Thoracic aorta (tissue), 2 donors: ENCODE measurements at places on chromosomes 3 and 15. TPM values are rescaled to one million over a fixed set of nuclear protein-coding genes. Genes with fewer than 3 reads are reported as not detected.

Gene OXTR
- total RNA-seq: 2.3 TPM

Gene NR2F2
- total RNA-seq: 49.8 TPM

Gene TEX55
- total RNA-seq: not detected

Gene GABRR3
- not detected for total RNA-seq

Gene SERPINI2
- not detected for total RNA-seq

DNA sequence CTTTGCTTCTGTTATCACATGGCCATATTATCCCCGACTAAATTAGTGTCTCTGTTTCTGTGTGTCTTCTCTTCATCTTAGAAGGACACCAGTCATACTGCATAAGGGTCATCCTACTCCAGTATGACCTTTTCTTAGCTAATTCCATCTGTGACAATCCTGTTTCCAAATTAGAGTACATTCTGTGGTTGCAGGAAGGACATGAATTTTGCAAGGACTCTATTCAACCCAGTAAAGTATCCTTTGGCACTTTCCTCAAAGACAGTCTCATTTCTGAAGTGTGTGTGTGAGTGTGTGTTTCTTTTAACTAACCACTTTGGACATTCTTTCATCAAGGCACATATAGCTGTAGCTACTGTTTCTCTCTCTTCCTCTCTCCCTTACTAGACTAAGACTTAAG lies 15.2 kb upstream of the MME start:
- H3K27ac ChIP-seq: no peak overlapping the region
- H3K4me1 ChIP-seq: no peaks in the 10 kb centered on the region
- no peak for DNase-seq
- H3K4me3 ChIP-seq: no peak overlapping the region

- no peak overlapping the region for H3K27ac ChIP-seq
- DNase-seq: no peak
These were observed 78.0 kb downstream of the CPN2 start for GRCh38 chr3:194272861-194273742.

GRCh38 chr3:34646911-34647460 lies 848.6 kb downstream of the PDCD6IP start:
- H3K27me3 ChIP-seq: no peaks in the 10 kb centered on the region
- no peak overlapping the region for H3K27ac ChIP-seq
- no peaks in the 10 kb centered on the region for H3K4me1 ChIP-seq

DNA sequence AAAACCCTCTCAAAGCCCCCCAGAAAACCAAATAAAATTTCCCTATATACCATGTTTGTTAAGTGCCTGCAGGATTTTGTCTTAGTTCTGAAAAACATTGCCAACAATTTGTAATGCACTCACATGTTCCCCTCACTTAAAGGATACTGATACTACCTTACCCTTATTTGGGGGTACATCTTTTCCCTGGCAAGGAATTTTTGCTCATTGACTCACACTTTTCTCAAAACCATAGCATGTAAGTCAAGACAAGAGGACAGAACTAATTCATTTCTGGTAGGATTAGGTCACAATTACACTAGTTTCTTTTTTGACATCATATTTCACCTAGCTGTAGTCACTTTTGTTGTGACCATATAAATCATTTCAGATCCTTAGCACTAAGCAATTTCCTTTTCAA lies 222.2 kb downstream of the THRB start:
- no peaks in the 10 kb centered on the region for H3K36me3 ChIP-seq
- H3K4me3 ChIP-seq: no peak overlapping the region
- H3K27me3 ChIP-seq: no peaks in the 10 kb centered on the region
- H3K27ac ChIP-seq: peak overlapping the region; percentile 41
- DNase-seq: no peak

GRCh38 chr3:33273628-33274027 lies 3.6 kb upstream of the FBXL2 start:
- H3K27me3 ChIP-seq: no peaks in the 10 kb centered on the region
- no peak for DNase-seq
- no peak overlapping the region for H3K27ac ChIP-seq
- no peaks in the 10 kb centered on the region for H3K4me1 ChIP-seq
- H3K36me3 ChIP-seq: no peaks in the 10 kb centered on the region

DNA sequence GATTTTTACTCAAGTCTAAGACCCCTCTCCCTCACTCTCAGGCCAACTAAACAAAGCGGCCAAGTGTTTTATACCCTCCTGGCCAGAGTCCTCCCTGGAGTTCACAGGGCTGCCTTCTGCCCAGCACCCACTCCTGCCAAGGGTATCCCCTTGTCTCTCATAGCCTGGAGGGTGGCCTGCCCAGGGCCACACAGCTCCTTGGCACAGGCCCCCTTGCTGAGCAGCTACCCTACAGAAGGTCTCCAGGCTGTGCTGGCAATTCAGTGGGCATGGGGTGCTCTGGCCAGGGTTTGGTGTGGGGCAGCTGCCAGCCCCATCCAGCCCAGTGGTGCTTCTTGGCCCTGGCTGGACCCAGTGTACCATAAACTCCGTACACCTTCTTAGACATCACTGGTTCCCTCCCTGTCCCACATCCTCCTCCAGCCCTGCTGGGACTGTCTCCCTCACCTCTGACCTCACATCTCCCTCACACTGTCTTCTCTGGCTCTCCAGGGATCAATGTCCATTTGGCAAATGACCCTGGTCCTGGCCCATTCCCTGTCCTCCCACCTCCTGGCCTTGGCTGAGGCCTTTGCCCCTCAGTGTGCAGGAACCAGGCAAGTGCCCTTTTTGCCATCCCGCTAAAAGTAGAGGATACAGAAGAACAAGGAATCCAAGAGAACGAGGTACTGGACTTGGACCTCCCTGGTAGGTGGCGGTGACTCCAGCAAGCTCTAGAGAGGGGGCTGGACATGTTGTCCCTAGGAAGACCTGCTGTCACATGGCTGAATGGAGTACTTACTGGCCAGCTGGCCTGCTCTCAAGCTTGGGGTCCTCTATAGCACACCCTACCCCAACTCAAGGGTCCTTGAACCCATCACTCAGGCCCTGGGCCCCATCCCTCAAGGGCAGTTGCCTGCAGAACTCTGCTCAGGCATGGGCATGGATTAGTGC lies 50.0 kb upstream of the TRPM1 start:
- no peak for DNase-seq
- H3K4me1 ChIP-seq: no peaks in the 10 kb centered on the region
- no peak overlapping the region for H3K27ac ChIP-seq
- H3K27me3 ChIP-seq: no peaks in the 10 kb centered on the region

- no peak overlapping the region for H3K27ac ChIP-seq
- no peak for DNase-seq
- H3K27me3 ChIP-seq: no peaks in the 10 kb centered on the region
- no peak overlapping the region for H3K4me3 ChIP-seq
- peaks cover 58% of the 10 kb centered on the region for H3K4me1 ChIP-seq
- no peaks in the 10 kb centered on the region for H3K36me3 ChIP-seq
These were observed 407.5 kb downstream of the MECOM start for GRCh38 chr3:169256027-169256426.

DNA sequence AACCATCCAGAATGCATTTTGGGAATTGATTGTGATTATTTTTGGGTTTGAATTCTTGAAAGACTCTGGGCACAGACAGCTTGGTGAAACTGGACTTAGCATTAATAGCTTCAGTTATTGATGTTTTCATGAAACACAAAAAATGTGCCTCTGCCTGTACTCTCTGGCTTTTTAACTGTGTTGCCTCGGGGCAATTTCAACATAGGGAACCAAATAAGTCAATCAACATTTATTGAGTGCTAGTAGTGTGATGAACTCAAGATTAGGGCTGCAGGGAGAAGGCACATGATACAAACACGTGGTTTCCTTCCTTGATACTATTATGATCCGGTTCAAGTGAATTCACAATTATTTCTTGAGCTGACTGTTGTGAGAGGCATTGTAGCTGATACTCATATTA lies 50.8 kb downstream of the UNC13C start:
- no peaks in the 10 kb centered on the region for H3K4me1 ChIP-seq
- H3K27ac ChIP-seq: no peak overlapping the region
- H3K36me3 ChIP-seq: no peaks in the 10 kb centered on the region
- H3K4me3 ChIP-seq: no peak overlapping the region
- DNase-seq: no peak
- H3K27me3 ChIP-seq: no peaks in the 10 kb centered on the region

DNA sequence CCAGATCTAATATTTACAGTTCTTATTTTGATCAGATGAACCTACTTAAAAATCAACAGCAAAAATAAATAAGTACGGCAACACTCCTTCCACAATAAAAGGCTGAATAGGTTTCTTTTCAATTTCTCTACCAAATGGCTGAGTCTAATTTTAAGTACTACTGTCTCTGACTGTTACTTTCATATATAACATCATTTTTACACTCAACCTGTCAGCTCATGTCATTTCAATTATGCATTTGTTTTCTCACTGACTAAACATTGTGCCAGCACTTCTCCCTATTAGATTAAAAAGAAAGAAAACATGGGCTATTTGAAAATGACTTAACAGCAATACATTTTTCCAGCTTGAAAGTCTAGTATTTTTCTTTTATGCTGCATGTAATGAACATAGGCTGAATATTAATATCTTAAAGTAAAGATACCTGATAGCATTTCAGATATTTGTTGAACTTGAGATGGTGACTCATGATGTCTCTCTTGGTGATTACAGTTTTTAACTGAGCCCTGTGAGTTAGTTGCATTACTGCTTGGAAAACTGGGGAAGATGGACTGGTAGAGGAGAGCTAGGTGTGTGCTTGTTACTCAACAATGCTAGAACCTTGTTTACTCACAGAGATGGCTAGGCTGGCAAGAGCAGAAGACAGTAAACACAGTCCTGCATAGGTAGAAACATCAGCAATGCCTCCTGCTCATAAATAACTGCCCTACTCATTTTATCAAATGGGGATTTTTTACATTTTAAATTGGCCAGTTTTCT lies 73.9 kb downstream of the PEX5L start:
- DNase-seq: no peak
- H3K36me3 ChIP-seq: no peaks in the 10 kb centered on the region
- H3K27ac ChIP-seq: no peak overlapping the region
- H3K4me1 ChIP-seq: no peaks in the 10 kb centered on the region
- H3K4me3 ChIP-seq: no peak overlapping the region

GRCh38 chr15:99983886-99984286 lies 250.6 kb upstream of the LYSMD4 start:
- H3K4me3 ChIP-seq: no peak overlapping the region
- DNase-seq: no peak
- H3K27ac ChIP-seq: no peak overlapping the region
- no peaks in the 10 kb centered on the region for H3K27me3 ChIP-seq

GRCh38 chr3:78863306-78864203 lies 904.2 kb downstream of the ROBO1 start:
- no peak overlapping the region for H3K27ac ChIP-seq
- no peaks in the 10 kb centered on the region for H3K27me3 ChIP-seq
- no peak overlapping the region for H3K4me3 ChIP-seq
- no peaks in the 10 kb centered on the region for H3K36me3 ChIP-seq

DNA sequence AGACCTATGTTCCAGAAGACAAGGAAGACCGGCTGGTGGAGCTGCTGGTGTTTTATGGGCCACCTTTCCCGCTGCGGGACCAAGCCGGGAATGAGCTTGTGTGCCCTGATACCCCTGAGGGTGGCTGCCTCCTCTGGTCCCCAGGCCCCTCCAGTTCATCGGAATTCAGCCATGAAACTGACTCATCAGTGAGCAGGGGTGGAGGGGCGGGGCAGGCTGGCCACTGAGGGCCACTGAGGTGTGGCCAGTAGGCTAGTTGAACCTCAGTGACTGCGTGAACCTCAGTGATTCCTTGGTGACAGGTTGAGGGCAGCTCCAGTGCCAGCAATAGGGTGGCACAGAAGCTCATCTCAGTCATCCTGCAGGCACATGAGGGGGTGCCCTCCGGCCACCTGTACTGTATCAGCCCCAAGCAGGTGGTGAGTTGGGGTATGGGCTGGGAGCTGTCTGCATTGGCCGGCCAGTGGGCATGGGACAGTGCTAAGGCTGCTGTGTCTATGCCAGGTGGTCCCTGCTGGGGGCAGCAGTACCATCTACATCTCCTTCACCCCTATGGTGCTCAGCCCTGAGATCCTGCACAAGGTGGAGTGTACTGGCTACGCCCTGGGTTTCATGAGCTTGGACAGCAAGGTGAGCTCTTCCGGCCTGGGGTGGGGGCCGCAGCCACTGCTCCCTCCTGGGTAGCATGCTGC lies 20.3 kb downstream of the ACAA1 start:
- no peaks in the 10 kb centered on the region for H3K27me3 ChIP-seq
- no peak overlapping the region for H3K27ac ChIP-seq
- no peak overlapping the region for H3K4me3 ChIP-seq
- H3K4me1 ChIP-seq: no peaks in the 10 kb centered on the region
